Activated CD8-positive, alpha-beta T cell treated with anti-CD3 and anti-CD28 coated beads, Interleukin-2, amount 10 ng/mL, durations not matched to agents 7 days and 5 days (primary cell): ENCODE measurements at places on chromosomes 6 and 20. TPM values are rescaled to one million over a fixed set of nuclear protein-coding genes. Genes with fewer than 3 reads are reported as not detected.

DNA sequence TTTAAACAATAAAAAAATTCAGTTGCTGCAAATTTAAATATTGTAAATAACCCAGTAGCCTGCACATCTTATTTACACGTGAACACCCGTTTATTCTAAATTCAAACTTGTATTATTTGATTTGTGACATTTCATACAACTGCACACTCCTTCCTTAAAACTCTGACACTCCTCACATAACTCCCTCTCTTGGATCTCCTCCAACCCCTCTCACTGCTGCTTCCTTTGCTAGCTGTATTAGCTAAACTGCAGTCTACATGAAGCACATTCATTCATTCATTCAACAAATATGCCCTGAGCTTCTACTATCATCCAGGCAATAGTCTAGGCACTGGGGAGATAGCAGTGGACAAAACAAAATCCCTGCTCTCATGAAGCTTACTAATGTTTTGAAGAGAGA lies 47.0 kb downstream of the FBXL4 start:
- DNase-seq: no peak

The MTCH1 gene
- 122 TPM for total RNA-seq

DNA sequence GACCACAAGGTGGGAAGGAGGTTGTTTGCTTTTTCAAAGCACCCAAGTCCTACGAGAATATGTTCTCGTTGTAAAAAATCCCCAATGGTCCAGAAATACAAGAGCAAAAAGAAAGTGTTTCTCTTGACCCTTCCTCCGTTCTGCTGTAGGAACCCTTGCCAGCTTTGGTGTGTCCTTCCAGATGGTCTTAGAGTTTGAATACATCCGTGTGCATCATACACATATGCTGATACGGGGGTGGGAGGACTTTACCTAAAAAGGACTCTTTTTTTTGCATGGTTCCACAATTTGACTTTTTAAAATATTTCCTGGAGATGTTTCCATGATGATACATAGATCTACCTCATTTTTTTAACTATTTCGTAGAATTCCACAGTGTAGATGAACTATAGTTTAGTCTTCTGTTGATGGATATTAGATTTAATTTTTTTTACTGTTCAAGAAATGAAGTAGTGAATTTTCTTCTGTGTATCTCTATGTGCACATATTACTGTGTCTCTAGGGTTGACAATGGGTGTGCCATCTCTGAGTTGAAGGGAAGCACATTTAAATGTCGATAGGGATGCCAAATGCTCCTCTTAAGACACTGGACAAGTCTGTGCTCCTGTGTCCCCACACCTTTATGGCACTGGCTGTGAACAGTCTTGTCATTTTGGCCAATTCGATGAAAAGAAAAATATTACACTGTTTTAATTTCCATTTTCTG lies 182.1 kb upstream of the SNX9 start:
- no peak for DNase-seq

The MEI4 gene
- total RNA-seq: not detected

DNA sequence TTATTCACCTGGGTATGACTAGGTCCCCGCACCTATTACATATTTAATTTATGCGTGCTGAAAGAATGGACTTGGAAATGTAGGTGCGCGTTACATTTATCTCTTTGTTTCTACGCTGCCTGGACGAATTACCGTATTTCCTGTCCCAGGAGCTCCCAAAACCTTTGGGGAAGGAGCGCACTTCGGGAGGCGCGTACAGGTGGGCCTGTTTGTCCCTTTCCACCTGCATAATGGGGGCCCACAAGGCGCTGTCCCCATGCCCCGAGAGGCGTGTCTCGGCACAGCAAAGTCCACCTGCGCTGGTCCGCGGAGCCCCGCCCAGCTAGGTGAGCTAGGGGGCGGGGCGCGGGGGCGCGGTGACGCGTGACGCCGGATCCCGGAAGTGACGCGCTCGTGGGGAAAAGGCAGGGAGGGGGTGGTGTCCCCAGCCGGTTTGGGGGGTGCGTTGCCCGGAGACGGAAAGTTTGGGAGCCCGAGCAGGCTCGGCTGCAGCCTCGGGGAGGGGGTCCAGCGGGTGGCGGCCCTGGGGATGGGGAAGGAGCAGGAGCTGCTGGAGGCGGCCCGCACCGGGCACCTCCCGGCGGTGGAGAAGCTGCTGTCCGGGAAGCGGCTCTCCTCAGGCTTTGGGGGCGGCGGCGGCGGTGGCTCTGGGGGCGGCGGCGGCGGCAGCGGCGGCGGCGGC lies at the start of gene ANKS1A:
Gene ANKS1A, plus strand, starts transcription at position 382 of the 682 bp plus-strand sequence. Its CDS starts 148 bp downstream, at position 530.
- DNase-seq: peak; percentile 91

DNA sequence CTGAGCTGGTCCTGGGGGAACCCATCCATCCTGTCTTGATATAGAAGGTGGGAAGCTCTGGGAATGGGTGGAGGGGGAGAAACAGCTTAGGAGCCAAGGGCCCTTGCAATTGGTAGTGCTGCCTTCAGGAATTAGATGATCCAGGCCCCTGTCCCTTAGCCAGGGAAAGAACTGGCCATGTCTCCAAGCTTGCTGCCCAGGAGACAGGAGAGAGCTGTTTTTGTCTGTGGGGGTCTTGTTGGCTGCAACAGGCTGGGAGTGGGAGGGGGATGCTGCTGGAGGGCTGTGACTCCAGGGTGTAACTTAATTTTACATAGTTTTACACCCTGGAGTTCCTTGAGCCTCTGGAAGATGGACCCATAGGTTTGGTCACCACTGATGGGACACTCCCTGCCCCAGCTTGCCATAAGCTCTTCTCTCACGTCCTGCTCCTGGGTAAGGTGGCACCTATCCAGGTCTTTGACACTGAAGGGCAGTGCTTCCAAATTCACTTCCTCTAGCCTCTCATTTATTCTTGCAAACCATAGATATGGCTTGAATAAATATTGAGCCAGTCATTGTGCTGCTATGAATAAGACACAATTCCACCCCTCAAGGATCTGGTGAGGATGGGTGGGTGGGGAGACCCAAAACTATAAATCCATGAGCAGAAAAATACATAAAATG lies 16.8 kb downstream of the VEGFA start:
- no peak for DNase-seq

GRCh38 chr20:10007747-10008146 lies 27.0 kb upstream of the ANKEF1 start:
- DNase-seq: no peak

- DNase-seq: no peak
Measured at GRCh38 chr6:19837511-19838441, 606 bp downstream of the ID4 start.

The SASH1 gene
- total RNA-seq: not detected

DNA sequence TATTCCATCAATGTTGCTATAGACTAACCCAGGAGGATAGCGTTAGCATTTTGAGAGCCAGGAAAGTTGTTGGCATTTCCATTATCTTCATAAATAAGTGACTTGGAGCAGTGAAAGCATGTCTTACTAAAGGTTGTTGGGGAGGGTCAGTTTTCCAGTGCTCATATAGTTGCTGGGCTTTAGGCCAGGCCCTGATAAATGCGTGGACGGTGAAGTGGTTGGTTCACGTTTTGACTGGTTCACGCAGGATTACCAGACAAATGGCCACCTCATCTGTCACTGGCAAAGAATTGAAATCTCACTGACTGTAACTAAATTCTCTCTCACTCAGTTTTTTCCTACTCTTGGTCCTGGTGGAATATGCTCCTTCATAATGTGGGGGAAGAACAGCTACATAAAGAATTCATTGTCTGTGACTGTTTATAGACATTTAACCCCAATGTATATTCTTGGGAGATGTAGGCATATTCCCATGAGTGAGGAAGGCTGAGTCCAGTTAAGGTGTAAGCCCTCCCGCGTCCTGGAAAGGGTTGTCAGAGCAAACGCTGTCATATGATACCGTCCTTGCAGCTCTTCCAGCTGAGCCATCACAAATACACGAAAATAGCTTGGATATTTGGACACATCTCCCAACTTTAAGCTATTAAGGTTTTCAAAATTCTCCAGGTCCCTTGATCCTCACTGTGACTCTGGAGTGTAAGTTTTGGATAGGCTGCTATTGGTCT lies 27.8 kb downstream of the LRRC1 start:
- no peak for DNase-seq
